Activated T-cell treated with anti-CD3 and anti-CD28 coated beads for 48 hours (primary cell): ENCODE measurements at places on chromosomes 11 and 22.

GRCh38 chr11:86211619-86212018 is 32.9 kb upstream of the EED start:
- DNase-seq: no peak

GRCh38 chr11:118956094-118956846 is at the start of gene UPK2:
Gene UPK2 (plus strand): TSS chr11:118956298. CDS start chr11:118956351, 53 bp downstream.
- DNase-seq: peak; percentile 86

DNA sequence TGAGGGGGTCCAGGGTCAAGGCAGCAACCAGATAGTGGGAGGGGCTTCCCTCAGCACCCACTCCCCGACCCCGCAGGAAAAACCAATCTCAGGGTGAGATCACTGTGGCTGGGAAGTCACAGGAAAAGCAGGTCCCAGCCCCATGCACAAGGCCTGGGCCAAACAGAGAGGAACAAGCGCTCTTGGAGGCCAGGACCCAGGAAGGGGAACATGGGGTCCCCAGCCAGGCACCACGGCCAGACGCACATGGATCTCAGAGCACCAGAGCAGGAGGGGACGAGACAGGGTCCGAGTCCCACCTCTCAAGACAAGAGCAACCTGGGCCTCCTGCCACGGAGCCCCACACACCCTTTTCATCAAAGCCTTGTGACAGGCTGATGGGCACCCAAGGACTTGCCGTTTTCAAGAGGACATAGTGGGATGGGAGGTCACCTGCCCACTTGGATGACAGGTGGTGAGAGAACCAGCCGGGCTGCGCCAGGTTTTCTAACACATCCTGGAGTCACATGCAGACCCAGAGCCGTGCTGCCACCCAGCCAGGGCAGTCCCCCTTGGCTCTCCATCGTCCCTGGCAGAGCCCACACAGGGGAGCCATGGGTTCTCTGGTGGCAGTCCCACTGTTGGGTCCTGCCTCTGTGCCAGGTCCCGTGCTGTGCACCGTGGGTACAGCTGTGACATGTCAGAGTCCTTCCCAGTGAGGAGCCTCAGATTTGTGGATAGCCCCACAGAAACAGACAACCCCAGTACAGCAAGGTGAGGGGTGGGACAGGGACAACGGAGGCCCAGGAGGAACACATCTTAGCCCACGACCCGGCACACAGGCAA is 13.2 kb downstream of the POLR3H start:
- no peak for DNase-seq

- no peak for DNase-seq
These were observed 32.2 kb downstream of the PARVA start for GRCh38 chr11:12409621-12410005.

- no peak for DNase-seq
These were observed 86.4 kb downstream of the CDKN1C start for GRCh38 chr11:2798951-2799761.

- DNase-seq: no peak
These were observed 1.6 kb upstream of the TSPAN18 start for GRCh38 chr11:44725016-44725685.

- DNase-seq: no peak
These were observed 64.0 kb downstream of the BRD1 start for GRCh38 chr22:49763696-49764095.

DNA sequence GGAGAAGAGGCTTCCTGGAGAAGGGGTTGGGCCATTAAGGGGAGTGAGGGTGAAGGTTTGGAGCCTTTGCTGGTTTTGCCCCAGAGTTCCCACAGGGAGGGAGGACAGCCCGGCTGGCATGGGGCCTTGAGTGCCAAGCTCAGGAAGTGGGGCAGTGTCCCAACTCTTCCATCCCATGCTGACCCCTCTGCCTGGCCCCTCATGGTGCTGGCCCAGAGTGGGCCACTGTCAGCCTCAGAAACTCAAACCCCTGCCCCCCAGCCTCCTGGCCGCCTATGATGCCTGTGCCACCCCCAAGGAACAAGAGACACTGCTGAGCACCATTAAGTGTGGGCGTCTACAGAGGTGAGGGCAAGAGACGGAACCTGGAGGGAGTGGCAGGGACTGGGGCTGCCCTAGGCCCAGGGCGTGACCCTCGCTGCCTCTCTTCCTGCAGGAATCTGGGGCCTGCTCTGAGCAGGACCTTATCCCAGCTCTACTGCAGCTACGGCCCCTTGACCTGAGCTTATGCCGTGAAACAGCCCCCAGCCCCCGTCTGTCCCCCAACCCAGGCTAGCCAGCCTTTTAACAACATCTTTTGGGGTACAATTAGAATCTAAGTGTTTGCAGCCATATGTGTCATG is 5.4 kb downstream of the MUS81 start:
- no peak for DNase-seq

- no peak for DNase-seq
These were observed 361.2 kb downstream of the MN1 start for GRCh38 chr22:27440304-27440865.

DNA sequence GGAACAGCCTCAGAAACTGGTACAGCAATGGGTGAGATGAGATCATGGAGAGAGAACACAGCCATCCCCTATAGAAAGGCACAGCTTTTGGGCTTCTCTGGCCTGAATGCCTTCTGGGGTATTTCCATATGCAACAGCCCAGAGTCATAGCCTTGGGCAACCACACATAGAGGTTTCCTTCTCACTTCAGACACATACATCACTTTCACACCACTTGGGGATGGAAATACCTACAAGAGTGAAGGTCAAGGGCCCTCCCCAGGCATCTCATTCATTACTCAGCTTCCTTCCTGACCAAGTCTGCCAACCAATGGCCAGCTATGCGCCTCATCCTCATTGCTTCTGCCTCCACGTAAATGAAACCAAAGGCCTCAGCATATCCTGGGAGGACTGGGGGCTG is 17.7 kb upstream of the OLFML1 start:
- DNase-seq: peak; percentile 3

- no peak for DNase-seq
These were observed 20.7 kb downstream of the CDKN1C start for GRCh38 chr11:2864901-2865300.

- no peak for DNase-seq
These were observed 26.3 kb upstream of the PHF21B start for GRCh38 chr22:45036154-45036553.

DNA sequence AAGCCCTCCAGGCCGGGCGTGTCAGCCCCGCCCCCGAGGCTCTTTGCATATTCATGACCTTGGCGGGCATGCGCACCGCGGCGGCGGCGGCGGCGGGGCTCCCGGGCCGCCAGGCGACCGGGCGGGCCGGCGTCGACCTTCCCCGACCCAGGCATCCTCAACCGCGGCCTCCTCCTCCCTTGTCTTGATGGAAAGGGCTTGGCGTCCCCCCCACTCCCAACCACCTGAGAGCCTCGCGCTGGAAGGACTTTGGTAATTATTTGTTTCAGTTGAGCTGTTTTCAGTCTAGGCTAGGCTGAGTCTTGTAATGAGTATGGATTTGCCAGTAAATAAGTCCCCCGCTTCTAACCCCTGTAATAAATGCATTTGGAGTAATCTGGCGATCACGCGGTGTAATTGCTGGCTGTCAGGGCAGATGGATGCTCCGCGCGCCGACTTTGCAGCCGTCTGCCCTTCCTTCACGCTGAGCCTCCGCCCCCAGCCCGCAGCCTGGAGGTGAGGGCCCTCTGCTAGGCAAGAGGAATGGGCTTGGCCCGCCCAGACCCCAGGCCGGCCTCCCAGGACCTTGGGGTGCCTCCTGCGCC is 25.2 kb downstream of the FLRT1 start:
- peak; percentile 56 for DNase-seq

DNA sequence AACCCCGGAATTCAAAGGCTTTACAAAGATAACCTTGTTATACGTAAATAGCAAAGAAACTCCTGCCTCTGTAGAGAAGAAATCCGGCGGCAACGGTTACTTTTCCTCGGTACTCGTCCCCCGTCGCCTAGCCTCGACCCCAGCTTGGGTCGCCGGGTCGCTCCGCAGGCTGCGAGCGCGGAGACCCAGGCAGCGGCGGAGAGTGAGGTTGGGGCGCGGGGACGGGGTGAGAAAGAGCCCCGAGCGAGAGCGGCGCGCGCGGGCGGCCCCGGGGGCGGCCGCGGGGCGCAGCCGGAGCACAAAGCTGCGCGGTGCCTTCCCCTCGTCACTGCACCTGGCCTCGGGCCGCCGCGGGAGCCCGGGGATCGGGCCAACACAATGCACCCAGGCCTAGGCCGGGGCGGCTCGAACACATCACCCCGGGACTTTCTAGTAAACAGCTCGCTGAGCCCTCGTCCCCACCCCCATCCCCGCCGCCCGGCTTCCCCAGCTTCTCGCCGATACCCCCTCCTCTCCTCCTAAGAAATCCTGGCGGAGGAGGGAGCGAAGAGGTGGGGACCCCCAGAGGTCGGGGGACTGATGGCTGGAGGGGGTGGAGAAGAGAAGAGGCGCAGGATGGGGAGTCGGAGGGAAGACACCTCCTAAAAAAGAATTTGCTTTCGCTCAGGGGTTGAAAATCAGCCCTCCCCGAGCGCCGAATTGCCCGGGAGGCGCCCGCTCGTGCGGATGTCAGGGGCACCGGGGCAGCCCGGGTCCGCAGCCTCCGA is 845 bp downstream of the MPPED2 start:
- DNase-seq: no peak

DNA sequence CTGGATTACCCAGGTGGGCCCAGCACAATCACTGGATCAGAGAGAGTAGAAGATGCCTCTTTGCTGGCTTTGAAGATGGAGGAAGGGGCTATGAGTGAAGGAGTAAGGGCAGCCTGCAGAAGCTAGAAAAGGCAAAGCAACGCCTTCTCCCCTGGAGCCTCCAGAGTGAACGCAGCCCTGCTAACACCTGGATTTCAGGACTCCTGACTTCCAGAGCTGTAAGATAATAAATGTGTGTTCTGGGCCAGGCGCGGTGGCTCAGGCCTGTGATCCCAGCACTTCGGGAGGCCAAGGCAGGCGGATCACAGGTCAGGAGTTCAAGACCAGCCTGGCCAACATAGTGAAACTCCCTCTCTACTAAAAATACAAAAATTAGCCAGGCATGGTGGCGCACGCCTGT is 102.4 kb downstream of the MORC2 start:
- no peak for DNase-seq

DNA sequence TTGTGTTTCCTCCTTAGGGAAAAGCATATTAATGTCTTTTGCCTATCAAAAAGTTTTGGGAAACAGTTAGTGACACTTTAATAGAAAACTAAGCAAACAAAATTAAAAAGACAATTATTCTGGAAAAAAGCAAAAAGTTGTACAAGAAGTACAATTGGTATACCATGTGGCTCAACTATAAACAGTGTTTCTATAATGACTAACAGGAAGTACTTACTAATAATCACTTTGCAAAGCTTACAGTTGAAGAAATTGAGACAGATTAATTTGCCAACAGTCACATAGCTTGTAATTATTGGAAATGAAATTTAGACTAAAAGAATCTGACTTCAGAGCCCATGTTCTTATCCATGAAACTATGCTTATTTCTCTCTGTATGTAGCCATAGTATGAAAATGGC is 24.7 kb downstream of the PPME1 start:
- no peak for DNase-seq

DNA sequence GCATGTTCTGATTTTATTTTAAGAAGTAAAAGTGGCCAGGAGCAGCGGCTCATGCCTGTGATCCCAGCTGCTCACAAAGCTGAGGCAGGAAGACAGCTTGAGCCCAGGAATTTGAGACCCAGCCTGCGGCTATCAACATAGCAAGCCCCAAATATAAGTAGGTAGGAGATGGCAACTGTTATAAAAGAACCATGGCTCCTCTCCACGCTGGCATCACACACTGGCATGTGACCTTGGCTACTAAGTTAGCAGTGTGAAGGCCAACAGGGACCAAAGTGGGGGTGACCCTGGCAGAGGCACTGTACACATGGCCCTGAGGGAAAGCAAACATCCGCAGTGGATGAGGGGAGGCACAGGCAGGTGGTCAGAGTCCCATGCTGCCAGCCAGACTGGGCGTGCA is 33.0 kb downstream of the TPST2 start:
- no peak for DNase-seq

GRCh38 chr11:75706260-75706729 is 11.3 kb upstream of the MOGAT2 start:
- peak; percentile 55 for DNase-seq

GRCh38 chr22:30782613-30783012 is 87.9 kb downstream of the OSBP2 start:
- DNase-seq: no peak

DNA sequence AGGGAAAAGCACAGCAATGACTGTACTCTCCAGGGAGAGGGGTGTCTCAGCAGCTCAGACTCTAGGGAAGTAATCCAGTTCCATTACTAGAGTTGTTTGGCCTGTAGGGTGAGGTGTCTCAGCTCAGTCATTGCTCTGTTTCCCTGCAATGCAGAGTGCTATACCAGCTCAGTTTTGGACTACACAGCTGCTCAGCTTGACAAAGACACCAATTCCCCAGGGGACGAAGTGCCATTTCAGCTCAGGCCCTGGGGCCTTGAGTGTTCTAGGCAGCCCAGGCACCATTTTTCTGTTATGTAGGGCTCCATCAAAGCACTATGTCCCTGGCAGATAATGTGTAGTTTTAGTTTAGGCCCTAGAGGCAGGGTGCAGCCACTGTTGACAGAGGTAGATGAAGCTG is 18.2 kb downstream of the CALCB start:
- no peak for DNase-seq

DNA sequence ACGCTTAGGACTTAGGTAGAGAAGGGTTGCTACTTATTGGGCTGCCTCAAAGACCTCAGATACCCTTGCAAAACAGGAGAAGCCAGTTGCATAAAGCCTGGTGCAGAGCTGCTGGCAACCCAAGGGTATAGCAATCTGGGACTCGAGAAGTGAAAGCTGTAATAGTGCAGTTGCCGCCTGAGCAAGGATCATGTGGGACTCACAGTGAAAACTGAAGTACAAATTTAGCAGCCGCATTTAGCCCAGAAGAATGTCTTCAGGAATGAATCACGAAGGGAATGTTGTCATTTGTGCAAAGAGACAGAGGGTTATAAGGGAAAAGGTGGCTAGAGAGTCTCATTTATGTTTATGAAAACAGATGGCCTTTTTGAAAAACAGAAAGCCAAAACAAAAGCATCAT is 267.2 kb downstream of the TENM4 start:
- DNase-seq: no peak

GRCh38 chr11:6738590-6738989 is 33.2 kb downstream of the OR2AG2 start:
- no peak for DNase-seq

GRCh38 chr11:61120099-61120705 is 17.9 kb downstream of the CD5 start:
- DNase-seq: no peak

- no peak for DNase-seq
These were observed 669.1 kb downstream of the NTM start for GRCh38 chr11:132039521-132039920.

DNA sequence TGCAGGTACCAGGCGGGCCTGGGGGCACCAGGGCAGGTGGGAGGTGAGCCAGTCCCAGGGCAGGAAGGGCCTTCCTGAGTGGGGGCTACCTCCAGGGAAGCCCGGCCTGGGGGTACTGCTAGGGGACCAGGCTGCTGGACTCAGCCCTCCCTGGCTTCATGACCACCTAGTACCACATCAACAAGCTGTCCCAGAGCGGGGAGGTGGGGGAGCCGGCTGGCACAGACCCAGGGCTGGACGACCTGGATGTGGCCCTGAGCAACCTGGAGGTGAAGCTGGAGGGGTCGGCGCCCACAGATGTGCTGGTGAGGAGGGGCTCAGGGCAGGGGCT is 6.7 kb downstream of the TRPT1 start:
- DNase-seq: no peak
